Frontal cortex (tissue), 4 donors: ENCODE measurements at places on chromosomes 3 and 15.

DNA sequence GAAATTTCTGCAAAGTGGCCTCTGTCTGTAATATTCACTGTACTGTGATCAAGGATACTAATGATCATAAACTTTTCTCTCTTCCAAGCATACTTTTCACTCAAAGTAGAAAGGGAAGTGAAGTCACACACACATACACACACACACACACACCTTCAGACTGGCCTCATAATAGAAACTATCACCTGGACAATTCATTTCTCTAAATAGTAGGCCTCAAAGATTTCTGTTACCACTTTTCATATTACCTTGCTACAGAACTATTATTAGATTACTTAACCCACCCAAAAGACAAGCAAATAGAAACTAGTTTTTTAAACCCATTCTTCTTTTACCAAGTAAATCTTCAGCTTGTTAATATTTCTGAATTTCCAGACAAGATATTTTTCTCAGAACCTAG is 12.2 kb downstream of the CPB1 start:
- no peak for DNase-seq

GRCh38 chr15:57609805-57610529 is 18.3 kb downstream of the MYZAP start:
- DNase-seq = peak; percentile 18

DNA sequence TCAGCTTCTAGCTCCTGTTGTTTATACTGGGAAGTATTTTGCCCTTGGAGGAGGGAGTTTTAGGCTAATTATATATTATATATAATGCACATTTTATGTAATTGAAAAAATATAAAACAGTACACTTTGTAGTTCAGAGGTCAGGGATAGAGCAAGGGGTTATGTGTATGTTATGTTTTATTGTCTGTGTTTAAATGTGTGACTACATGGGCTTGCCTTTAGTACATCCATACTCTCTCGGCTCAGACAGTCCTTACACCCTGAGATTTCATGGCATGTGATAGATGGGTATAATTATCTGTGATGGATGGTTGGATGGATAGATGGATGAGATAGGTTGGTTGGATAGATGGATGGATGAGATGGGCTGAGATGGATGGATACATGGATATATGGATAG is 17.4 kb upstream of the ST3GAL6 start:
- no peak for DNase-seq

DNA sequence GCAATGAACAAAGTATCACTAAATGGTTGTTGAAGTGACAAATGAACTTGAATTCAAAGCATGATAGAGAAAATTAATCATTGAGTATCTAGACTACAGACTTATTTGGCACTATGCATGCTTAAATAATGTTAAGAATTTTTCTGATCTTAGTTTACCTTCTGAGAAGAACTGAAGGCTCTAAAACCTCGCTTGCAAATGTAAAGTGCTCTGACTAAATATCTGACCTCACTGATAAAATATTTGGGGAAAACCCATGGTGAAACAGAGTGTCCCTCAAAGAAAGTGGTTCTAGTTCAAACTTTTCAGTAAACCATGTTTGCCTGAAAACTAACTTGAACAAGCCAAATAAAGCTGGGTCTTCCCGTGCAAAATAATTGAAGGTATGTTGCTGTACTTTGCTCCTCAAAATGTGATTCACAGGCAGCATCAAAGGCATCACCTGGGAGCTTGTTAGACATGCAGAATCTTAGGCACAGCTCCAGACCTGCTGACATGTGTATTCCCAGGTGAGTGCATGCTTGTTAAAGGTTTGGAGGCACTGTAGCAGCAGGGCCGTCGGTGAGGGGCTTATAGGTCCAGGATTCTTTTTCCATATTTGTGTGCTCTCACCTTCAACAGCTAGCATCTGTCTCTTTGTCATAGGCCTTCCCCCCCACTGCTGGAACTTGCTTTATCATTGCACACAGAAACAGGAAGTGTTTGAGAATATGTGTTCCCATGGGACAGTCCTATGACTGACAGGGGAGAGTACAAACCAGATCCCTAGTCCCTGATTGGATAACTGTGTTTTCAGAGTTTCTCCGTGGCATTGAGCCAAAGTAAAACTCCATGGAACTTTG is 524.2 kb upstream of the LMCD1 start:
- no peak for DNase-seq

DNA sequence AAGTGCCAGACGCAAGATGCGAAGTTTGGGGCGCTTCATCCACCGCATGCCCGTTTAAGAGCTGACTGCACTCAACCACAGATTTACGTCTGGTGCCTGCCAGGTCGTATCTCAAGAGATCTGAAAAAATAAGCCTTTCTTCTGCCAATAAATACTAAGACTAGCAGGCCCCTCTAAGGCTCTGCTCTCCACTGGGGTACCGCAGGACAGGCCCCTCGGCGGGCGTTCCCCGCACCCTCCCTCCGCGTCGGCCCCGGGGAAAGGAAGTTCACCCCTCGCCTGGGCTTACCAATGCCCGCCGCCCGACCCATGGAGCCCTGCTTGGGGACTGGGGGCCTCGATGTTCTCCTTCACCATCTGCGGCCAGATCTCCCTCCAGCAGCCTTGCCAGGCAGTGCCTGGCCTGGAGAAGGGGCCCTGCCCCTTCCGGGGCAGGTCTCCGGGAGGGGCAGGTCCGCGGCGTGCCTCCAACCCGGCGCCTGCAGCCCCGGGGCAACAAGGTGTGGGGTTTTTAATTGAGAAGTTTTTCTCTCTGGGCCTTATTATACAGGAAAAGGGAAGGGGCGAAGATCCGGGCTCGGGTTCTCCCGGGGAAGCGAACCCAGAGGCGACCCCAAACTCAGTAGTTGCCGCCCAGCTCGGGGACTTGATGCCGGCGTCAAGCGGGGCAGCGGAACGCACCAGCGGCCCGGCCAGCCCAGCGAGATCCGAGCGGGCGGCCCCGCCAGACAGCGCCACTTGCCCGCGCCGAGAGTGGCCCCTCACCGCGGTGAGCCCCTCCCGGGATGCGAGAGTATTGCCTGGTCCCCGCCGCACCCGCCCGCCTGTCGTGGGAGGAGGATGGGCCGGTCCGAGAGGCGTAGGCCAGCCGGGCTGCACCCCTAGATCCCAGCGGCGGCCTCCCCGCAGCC is 735 bp downstream of the GOLGA8B start:
- DNase-seq = peak; percentile 47

DNA sequence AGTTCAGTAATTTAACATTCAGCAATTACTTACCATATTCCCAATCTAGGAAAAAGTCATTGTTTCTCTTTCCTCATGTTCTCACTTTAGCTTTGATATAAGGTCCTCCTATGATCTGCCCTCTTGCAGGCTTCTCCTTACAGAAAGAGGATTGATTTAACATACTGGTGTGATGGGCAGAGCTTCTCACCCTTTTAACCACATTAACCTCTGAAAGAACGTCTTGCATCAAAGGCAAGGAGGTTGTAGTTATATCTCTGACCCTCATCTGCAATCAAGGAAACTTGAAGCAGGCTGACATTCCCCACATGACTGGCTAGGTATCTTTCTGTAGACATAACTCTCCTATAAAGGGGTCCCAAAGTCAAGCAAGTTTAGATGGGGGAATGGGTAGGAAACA is 39.5 kb downstream of the BTLA start:
- no peak for DNase-seq

DNA sequence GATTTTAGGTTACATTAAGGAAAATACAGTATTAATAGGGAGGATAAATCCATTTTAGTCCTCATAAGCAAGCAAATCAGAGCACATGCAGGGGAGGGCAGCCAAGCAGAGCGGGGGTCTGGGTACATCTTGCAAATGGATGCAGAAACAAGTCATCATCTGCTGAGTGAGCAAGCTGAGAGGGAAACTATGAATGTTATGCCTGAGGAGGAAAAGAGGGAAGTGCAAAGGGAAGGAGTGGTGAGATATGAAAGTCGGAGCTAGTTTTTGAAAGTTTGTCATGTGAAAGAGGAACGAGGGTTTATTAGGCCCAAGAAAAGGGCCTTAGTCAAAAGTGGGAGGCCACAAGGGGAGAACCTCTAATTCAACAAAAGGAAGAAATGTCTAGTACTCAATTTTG is 15.4 kb downstream of the PTX3 start:
- no peak for DNase-seq

- no peak for DNase-seq
Measured at GRCh38 chr15:75348034-75348561, 1.3 kb downstream of the NEIL1 start.

DNA sequence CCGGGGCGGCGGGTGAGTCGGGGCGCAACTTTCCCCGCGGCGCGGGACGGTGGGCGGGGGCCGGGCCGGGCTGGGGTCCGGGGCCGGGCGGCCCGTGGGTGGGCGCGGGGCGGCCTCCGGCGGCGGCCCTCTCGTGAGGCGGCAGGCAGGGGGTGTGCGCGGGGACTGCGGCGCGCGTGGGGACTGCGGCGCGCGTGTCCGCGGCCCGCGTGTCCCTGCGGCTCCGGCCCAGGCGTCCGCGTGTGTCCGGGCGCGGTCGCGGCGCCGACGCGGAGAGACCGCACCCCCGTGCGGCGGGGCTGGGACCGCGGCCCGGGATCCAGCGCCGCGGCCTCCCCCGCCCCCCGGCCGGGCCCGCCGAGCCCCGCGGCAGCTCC is 349 bp downstream of the PLXNA1 start:
- DNase-seq = peak; percentile 79

GRCh38 chr3:173096994-173097785 is 43.8 kb downstream of the SPATA16 start:
- no peak for DNase-seq

- no peak for DNase-seq
Measured at GRCh38 chr3:112569265-112569664, 7.4 kb downstream of the SLC35A5 start.

DNA sequence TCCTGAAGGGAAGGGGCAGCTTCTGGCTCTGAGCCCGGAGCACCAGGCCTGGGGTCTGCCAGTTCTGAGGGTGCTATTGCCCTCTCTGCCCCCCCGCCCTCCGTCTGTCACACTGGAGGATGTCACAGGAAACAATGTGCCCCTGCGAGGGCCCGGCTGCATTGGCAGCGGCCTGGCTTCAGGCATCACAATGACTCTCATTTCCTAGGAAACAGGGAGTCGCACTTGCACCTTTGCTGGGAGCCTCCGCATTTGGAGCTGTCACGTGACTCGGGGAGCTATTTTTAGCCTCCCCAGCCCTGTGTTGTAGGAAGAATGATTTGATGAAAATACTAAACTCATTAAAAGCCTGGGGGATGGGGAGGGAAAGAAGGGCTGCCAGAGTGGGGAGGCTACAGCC is 518.9 kb downstream of the SHQ1 start:
- peak; percentile 72 for DNase-seq
